ENCODE measurements at places on chromosomes 3 and 15.
A peak's percentile ranks its signal among the peaks of the same experiment; 100 is the strongest.

- no peak for DNase-seq
Measured at GRCh38 chr15:57827021-57827420, 120.5 kb downstream of the POLR2M start.

DNA sequence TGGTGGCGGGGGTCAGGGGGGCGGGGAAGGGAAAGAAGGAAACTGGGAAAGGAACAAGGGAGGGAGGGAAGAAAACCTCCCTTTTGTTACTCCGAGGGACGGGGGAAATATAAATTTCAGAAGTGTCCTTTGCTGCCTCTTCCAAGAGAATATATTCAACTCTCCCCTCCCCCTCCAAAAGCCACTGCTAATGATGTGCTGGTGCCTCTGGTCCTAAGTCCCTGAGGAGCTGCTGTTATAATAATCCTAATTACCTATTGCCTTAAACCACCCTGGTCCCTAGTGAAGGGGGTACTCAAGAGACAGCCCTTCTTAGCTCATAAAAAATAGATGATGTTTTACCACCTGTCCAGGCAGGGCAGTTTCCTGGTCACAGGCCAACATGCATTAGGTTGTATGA is 118.3 kb upstream of the TRIM42 start:
- no peak for DNase-seq

GRCh38 chr15:31268911-31269784 is 57.5 kb upstream of the KLF13 start:
- no peak for DNase-seq

- DNase-seq: no peak
Measured at GRCh38 chr15:67850994-67851571, 11.2 kb upstream of the RNU6-1 start.

DNA sequence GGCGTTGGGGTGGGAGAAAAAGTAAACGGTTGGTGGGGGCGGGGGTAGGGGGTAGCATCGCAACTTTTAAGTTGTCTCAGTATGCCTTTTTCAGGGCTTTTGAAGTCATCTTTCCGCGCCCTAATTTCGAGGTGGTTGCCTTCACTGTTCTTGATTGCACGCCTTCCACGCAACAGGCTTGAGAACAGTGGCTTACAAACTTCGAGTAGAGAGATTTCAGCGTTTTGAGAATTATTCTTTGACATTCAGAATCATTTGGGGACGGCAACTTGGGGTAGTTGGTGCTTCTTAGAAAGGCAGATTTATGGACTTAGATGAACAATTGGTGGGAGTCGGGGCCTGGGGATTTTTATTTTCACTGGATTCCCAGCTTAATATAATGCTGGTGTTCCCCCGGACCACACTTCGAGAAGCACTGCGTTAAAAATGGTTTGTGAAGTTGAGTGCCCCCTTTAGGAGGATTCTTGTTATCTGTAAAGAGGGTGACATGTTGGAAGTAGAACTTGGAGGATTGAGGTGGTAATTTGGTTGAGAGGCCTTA is 880 bp downstream of the PPP4R2 start:
- DNase-seq: no peak

- no peak for DNase-seq
Measured at GRCh38 chr15:28986108-28986507, 100.3 kb downstream of the APBA2 start.

- DNase-seq: peak; percentile 61
Measured at GRCh38 chr3:56347219-56347871, 120.9 kb downstream of the ERC2 start.

- no peak for DNase-seq
Measured at GRCh38 chr3:51928438-51928837, 13.3 kb downstream of the RRP9 start.

DNA sequence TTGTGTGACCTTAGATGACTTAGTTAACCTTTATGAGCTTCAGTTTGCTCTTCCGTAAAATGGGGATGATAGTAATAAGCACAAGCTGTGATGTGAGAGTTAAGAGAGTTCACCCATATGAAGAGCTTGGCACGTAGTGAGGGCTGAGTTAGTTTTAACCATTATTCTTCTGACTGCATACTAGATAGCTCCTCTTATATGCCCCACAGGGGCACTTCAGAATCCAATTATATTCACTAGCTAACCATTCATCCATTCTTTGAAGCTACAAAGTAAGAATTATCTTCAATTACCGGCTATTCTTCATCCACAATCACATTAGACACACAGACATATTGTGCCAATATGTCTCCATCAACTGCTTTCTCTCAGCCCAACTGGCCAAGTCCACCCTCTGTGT is 159.0 kb upstream of the STT3B start:
- DNase-seq: no peak

- no peak for DNase-seq
Measured at GRCh38 chr15:64333986-64334929, 21.7 kb downstream of the CSNK1G1 start.

DNA sequence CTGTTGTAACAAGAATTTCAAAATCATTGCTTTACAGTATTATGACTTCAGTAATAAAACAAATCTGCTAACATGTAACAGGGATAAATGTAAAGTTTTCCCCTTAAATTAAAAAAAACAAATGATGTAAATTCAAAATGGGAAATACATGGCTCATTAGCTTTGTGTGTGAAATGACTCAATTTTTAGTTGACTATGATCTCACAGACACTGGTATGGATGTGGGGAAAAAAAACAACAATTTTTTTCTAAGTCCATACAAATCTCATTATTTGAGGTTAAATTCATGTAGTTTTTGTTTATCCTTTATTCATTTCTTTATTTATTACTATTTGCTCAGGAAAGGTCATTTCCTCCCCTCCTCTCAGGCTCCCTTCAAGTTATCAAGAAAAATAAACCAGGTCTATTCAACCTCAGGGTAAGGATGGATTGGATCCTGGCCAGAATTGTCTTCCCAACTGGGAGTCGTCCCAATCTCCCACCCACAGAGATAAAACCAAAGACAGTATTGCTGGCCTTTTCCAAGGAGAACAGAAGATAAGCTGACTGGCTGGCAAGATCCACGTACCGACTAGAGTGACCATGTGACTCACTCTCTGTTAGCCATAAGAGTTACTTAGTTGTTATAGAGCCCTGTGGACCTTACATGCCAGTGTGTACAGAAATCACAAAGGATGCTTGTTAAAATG is 373.3 kb downstream of the GAP43 start:
- no peak for DNase-seq

DNA sequence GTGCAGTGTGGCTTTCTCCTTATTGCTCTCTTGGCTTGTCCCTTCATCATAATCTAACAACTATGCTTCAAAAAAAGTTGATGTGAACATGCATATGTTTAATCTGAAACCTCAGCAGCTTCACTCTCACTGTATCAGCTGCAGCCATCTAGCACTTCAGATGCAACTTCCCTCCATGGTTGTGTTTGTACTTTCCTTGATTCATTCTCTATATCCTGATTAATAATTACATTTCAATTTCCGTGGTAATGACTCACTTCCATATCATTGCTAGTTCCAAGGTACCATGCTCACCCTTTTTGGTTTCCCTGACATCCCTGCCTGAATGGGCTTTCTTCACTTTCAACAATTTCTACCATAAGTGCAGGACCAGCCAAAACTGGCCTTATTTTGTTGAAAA is 51.2 kb downstream of the MDFIC2 start:
- DNase-seq: no peak

GRCh38 chr3:170749765-170750477 is 120.1 kb downstream of the RPL22L1 start:
- DNase-seq: no peak

GRCh38 chr15:93987068-93987467 is 244.3 kb upstream of the MCTP2 start:
- DNase-seq: no peak

- peak; percentile 9 for DNase-seq
Measured at GRCh38 chr15:62469874-62470688, 305.0 kb upstream of the C2CD4B start.

GRCh38 chr3:151837057-151837456 is 23.1 kb downstream of the AADAC start:
- DNase-seq: no peak

GRCh38 chr3:71803248-71803647 is 18.3 kb upstream of the PROK2 start:
- DNase-seq: no peak

DNA sequence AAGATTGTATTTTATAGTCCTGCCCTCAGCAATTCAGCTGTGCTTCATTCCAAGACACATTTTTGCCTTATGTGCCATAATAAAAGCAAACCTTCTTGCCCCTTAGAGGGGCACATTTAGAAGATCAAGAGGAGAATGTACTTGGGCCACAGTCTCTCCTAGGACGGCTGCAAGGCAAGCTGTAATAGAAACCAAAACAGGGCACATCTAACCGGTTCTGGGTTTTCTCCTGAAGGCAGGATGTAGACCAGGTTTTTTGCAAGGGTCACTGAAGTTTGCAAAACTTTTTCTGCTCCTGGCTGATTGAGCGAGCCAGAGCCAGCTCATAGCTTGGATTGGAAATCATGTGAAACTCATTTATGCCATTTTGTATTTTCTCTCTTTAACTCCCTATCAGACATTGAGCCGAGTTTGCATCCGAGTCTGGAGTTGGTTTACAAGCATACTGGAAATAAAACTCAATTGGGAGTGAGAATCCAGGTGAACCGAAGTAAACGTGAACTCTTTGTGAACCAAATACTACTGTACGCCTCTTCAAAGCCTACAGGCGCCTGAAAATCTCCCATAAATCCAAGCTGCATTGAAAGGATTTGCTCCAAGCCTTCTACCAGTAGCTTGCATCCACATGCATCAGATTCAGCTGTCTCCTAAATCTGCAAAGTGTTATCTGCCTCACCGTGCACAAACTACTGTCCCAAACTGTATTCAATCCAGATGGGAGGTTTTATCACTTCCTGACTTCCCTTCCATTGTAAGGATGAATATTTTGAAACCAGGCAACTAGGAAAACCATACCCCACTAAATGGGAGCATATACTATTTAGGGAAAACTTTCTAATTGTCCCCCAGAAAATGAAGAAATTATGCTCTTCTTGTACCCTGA is 60.9 kb upstream of the TSC22D2 start:
- no peak for DNase-seq

- DNase-seq: no peak
Measured at GRCh38 chr15:52683580-52683979, 4.4 kb upstream of the ATOSA start.

DNA sequence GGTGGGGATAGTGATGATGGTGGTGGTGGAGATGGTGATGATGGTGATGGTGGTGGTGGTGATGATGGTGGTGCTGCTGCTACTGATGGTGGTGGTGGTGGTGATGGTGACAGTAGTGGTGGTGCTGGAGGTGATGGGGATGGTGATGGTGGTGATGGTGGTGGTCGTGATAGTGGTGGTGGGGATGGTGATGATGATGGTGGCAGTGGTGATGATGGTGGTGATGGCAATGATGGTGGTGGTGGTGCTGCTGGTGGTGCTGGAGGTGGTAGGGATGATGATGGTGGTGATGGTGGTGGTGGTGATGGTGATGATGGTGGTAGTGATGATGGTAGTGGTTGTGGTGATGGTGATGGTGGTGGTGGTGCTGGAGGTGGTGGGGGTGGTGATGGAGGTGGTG is 21.3 kb downstream of the DNAJB8 start:
- no peak for DNase-seq

DNA sequence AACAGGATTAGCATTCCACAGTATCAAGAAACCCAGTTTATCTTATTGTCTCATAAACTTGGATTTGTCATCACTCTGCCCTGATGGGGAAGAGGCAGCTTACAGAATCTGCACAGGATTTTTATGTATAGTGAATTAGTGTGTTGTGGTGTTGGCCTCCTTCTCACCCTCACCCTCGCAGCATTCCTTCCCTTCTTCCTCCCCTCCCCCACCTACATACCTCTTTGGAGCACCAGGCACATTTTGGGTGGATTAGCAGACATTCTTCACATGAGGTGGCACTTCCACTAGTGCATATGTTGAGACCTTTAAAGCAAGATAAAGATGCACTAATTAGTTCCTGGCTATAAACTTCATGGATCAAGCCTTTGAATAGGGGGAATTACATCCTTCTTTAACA is 13.9 kb downstream of the ITGB5 start:
- DNase-seq: no peak

DNA sequence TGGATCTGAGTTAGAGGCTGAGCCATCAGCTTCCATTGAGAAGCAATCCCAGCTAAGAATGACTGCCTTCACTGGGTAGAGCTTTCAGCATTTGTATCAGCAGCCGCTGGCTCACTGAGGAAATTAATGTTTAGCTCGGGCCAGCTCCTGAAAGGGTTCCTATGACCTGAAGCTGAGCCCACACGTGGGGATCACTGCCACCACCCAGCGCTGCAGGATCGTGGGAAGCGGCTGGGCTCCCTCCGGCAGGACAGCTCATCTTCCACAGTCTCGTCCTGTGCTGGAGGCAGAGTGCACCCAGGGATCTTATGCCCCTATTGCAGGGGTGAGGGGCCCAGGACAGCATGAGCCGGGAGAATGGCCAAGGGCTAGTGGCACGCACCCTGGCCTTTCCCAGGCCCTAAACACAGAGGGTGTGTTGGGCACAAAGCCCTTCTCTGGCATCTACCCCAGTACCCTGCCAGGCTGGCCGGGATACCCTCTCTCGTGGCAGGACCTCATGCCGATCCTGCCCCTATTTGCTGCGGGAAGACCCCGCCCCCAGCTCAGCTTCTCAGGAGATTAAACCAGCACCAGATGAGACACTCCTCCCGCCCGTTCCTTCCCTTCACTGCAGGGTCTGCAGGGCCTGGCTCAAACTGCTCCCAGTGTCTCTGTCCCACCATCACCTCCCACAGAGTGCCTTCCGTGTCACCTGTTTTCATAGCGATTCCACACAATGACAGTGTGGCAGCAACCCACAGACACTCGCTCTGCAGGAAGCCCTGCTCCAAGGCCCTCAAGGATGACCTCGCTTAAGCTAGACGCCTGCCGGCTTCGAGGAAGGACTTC is 28.5 kb downstream of the KLHL25 start:
- no peak for DNase-seq

DNA sequence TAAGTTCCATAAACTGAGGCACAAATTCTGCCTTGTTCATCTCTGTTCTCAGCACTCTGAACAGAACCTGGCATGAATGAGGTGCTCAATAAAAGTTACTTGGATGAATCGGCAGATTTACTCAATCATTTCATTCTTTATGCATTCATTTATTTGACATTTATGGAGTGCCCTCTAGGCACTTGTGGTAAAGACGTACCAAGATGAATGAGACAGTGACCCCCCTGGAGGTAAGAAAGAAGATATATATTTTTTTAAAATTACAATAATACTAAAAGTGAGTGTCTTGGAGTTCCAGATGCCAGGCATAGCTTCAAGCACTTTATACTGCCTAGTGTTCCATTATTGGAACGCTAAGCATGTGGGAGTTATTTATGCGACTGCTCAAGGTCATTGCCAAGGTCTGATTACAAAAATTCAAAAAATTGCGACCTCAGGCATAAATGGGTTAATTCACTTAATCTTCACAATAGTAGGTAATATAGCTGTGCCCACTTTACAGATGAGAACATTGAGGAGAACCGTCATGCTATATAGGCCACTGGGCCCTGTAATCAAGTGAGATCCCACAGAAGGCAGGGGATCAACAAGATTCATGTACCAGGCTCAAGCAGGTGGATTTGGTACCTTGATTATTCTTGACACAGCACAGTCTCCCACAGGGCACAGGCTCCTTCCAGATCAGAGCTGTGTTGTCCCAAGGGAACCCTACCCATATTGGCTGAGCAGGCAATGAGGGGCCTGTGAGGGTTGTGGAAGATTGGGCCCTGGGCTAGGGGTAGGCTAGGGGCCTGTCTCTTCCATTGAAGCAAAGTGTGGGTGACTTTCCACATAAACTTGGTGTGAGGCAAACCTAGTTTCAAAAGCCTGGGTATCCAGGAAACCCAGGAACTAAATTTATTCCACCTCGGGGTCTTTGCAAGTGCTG is 10.7 kb downstream of the XIRP1 start:
- no peak for DNase-seq

- no peak for DNase-seq
Measured at GRCh38 chr3:181210275-181210674, 220.7 kb upstream of the DNAJC19 start.

All from hypothalamus (tissue), 51 donors.